ENCODE measurements at places on chromosomes 5 and 9.

DNA sequence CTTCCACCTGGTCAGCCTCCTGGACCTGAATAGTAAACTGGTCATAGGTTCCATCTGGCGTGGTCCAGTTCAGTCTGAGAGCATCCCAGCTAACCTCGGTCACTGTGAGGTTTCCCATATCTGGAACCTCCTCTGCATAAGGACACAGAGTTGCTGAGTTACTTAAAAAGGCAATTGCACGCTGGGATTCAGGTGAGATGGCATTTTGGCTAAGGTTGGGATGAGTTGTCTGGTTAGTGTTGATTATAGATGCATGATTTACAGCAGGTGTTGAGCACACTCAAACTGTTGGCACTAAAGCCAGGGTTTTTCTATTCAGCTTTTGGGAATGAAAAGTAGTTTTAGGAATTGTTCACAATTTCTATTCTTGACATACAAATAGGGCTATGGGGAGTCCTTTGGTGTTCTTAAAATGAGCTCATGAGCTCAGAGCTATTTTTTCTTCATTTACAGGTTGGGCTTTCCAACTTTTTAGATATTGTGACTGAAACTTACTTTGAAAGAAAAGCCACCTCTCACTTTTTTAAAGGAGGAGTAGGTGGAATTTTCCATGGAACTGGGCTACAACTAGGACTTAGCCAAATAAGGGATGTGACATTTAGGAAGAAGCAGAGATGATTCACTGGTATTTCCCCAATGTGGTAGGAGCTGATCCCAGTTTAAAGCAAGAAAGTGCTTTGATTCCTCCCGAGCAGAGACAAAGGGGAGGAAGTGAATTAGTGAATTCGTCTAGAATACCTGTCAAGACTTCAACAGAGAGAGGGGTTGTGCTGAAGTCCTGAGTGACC is 54.7 kb downstream of the TNC start:
- H3K27me3 ChIP-seq, result no peaks in the 10 kb centered on the region
- H3K36me3 ChIP-seq, result no peaks in the 10 kb centered on the region
- H3K4me1 ChIP-seq, result no peaks in the 10 kb centered on the region
- H3K4me3 ChIP-seq, result no peak overlapping the region
- no peak overlapping the region for H3K27ac ChIP-seq

DNA sequence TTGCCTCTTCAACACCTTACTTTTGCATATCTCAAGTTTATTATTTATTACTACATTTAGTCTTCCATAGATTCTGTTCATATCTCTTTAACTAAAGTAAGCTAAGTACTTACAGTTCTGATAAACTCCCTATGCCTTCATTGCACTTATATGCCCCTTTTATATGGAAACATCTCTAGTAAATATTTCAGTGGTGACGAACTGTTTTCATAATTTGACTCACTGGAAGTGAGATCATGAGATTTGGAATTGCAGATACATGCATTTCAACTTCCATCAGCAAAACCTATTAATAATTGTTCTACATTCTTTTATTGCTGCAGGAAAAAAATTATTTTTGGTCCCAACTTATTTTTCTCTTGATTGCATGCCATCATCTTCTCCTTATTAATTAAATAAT is 263.5 kb downstream of the CD180 start:
- no peak for DNase-seq
- H3K27ac ChIP-seq, result no peak overlapping the region

GRCh38 chr5:88743231-88743834 is 139.7 kb downstream of the MEF2C start:
- DNase-seq, result no peak
- no peaks in the 10 kb centered on the region for H3K36me3 ChIP-seq
- H3K27me3 ChIP-seq, result no peaks in the 10 kb centered on the region
- no peak overlapping the region for H3K27ac ChIP-seq
- no peaks in the 10 kb centered on the region for H3K4me1 ChIP-seq
- H3K4me3 ChIP-seq, result no peak overlapping the region

- no peak overlapping the region for H3K4me3 ChIP-seq
- no peaks in the 10 kb centered on the region for H3K27me3 ChIP-seq
- no peaks in the 10 kb centered on the region for H3K36me3 ChIP-seq
- no peaks in the 10 kb centered on the region for H3K4me1 ChIP-seq
- H3K27ac ChIP-seq, result no peak overlapping the region
- no peak for DNase-seq
These were observed 180.9 kb downstream of the OSTF1 start for GRCh38 chr9:75269197-75269596.

GRCh38 chr9:130298662-130299279 is 33.2 kb downstream of the HMCN2 start:
- no peak overlapping the region for H3K4me3 ChIP-seq
- H3K27ac ChIP-seq, result no peak overlapping the region
- no peaks in the 10 kb centered on the region for H3K4me1 ChIP-seq
- DNase-seq, result no peak

DNA sequence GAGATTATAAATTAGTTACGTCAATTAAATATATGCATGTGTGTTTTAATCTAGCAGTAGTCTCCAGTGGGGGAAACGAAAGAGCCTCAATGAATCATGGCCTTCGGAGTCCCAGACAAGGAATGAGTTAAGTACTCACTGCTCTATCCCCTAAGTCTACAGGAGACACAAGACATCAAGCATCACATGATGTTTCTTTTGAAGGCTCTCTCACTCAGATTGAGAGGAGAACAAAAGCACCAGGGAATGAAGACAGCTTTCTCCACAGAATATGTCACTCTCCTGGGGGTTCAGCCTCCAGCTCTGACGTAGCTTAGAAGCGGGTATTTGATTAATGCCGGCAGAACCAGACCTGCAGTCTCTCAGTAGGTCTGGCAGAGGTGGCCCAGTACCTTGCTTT is 381.4 kb downstream of the ACTL7B start:
- no peak overlapping the region for H3K4me3 ChIP-seq
- no peak overlapping the region for H3K27ac ChIP-seq
- no peaks in the 10 kb centered on the region for H3K4me1 ChIP-seq

DNA sequence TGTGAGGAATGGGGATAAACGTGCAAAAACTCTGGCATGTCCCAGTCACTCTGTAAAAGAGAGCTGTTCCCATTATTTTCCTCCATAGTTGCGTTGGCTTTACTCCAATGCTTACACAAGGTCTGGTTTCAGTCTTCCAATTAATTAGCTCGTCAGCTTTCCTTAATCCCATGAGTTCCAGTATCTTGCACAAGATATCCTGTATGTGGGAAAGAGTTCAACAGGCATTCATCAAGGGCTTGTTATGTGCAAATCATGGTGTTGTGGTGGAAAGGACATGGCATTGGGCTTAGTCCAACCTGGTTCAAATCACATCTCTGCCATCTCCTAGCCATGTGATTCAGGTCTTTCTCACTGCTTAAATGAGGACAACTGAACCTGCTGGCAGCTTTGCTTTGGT is 77.5 kb upstream of the PANK3 start:
- DNase-seq, result no peak
- no peak overlapping the region for H3K27ac ChIP-seq
- no peak overlapping the region for H3K4me3 ChIP-seq
- no peaks in the 10 kb centered on the region for H3K27me3 ChIP-seq
- H3K4me1 ChIP-seq, result no peaks in the 10 kb centered on the region
- no peaks in the 10 kb centered on the region for H3K36me3 ChIP-seq

DNA sequence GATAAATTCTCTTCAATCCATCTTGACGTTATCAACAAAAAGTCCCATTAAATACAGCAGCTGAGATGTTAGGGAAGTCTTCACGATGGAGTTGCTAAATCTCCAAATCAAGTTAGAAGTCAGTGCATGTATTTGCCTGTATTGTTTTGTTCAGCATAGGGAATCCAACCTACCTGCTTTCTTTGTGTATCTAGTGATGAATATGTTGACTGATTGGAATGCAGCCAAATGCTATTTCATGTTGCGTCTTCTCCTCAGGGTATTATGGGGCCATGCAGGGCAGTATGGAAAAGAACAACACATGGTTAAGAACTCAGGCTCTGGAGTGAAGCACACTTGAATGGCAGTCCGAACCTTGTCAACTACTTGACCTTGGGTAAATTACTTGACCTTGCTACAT is 529.5 kb upstream of the ZNF462 start:
- no peaks in the 10 kb centered on the region for H3K4me1 ChIP-seq
- H3K27ac ChIP-seq, result no peak overlapping the region
- H3K27me3 ChIP-seq, result no peaks in the 10 kb centered on the region

DNA sequence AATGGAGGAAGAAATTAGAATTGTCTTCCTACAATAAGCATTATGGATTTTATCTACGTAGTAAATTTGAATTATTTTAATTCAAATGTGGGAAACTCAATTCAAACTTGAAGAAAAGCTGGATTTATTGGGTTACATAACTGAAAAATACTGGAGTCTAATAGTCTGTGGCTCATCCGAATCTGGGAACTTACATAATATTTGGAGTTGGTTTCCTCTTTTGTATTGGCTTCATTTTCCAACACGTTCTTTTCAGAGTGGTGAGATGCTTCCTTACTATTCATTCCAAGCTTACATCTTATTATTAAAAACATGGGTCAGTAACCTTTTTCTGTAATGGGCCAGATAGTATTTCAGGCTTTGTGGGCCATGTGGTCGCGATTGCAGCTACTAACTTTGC is 164.8 kb downstream of the ARHGAP26 start:
- no peak overlapping the region for H3K4me3 ChIP-seq
- no peaks in the 10 kb centered on the region for H3K4me1 ChIP-seq

- no peaks in the 10 kb centered on the region for H3K4me1 ChIP-seq
- no peak overlapping the region for H3K4me3 ChIP-seq
- H3K27me3 ChIP-seq, result peaks cover 3% of the 10 kb centered on the region
- no peak overlapping the region for H3K27ac ChIP-seq
These were observed 246.8 kb downstream of the MSX2 start for GRCh38 chr5:174971210-174971609.

DNA sequence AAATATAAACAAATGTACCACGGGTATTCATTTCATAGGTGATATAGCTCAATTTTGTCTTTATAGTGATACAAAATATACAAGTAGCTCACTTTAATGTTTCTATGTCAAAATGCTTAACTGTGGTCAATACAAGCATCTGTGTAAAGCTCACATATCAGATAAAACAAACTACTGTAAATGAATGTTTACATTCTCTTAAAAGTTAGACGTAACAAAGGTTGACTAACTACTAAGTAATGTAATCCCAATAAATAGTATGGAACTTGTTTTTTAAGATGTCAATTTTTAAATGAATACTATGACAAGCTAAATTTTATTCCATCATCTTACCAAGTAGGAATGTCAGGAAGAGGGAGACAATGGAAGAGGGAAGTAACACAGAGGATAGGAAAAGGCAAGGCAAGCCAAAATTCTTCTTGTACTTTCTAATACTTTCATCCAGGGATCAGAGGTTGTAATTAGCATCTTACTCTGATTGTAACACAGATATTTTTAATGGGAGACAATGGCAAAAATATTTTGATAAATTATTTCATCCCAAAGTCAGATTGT is 105.5 kb downstream of the STRBP start:
- no peaks in the 10 kb centered on the region for H3K36me3 ChIP-seq
- DNase-seq, result no peak
- H3K4me1 ChIP-seq, result no peaks in the 10 kb centered on the region
- H3K4me3 ChIP-seq, result no peak overlapping the region
- no peak overlapping the region for H3K27ac ChIP-seq
